Stimulated activated CD4-positive, alpha-beta T cell treated with anti-CD3 and anti-CD28 coated beads, TNF-alpha, amount 100 ng/mL, for 1 hour (primary cell): ENCODE measurements at places on chromosomes 2 and 18.

GRCh38 chr18:45589356-45590035 is 25.8 kb upstream of the SLC14A2 start:
- no peak for DNase-seq

DNA sequence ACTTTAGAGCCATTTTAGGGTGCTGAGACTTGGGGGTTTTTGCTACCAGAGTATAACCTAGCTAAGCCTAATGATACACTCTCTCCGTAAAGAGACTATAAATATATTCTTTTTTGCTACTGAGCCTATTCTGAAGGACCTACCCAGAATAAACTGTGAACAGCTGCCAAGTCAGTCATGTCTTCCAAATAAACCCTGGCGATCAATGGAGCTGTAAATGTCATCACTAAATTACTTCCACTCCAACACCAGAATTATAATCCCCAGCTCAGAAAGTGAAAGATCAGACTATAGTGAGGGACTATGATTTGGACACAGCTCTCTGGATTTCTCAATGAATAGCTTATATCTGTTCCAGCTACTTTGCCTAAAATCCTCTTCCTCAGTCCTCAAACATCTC is 178.9 kb downstream of the METTL4 start:
- no peak for DNase-seq

- no peak for DNase-seq
These were observed 19.6 kb downstream of the ENOSF1 start for GRCh38 chr18:692824-693223.

DNA sequence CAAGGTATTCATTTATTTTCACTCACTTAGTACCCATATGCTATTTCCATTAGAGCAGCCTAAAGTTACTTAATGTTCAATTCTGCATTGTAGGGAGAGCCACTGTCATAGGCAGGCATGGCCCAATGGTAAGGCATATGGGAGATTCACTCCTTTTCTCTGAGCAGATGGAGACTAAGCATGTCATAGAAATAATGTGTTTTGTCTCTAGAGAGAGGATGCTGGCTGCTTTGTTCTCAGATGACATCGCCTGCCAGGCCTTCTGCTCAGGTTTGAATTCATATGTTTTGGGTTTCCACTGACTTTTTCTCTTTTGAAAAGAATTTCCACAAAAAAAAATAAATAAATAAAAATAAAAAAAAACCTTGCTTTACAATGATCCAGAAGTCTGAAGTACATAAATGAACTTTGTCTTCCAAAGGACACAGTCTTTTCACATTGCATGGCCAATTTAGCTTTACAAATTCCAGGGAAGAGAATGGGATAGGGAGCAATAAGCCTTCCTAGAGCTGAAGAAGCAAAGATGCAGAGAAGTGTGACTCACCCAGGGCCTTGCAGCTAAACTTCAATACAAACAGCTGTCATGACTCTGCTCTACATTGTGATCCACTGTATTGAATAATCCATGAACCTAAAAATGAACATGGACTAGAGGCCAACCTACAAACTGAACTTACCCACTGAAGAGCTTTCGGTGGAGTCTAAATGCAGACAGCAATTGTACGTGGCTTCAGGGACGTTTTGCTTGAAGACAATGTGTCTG is 422.5 kb downstream of the CMPK2 start:
- no peak for DNase-seq

- no peak for DNase-seq
These were observed 23.7 kb downstream of the ATOH8 start for GRCh38 chr2:85777441-85777861.

GRCh38 chr2:129187343-129187742 is 792.1 kb upstream of the RAB6C start:
- DNase-seq, result no peak

- DNase-seq, result no peak
These were observed 146.6 kb upstream of the DLX2 start for GRCh38 chr2:172249334-172249733.
